PC-9 (cell line): ENCODE measurements at places on chromosomes 2 and 18. TPM values are rescaled to one million over a fixed set of nuclear protein-coding genes. Genes with fewer than 3 reads are reported as not detected.

- H3K36me3 ChIP-seq = no peaks in the 10 kb centered on the region
- peaks cover 37% of the 10 kb centered on the region for H3K4me1 ChIP-seq
- no peak overlapping the region for H3K4me3 ChIP-seq
- DNase-seq = no peak
- H3K27me3 ChIP-seq = no peaks in the 10 kb centered on the region
Observed at GRCh38 chr2:27730980-27731691, 40.4 kb upstream of the MRPL33 start.

DNA sequence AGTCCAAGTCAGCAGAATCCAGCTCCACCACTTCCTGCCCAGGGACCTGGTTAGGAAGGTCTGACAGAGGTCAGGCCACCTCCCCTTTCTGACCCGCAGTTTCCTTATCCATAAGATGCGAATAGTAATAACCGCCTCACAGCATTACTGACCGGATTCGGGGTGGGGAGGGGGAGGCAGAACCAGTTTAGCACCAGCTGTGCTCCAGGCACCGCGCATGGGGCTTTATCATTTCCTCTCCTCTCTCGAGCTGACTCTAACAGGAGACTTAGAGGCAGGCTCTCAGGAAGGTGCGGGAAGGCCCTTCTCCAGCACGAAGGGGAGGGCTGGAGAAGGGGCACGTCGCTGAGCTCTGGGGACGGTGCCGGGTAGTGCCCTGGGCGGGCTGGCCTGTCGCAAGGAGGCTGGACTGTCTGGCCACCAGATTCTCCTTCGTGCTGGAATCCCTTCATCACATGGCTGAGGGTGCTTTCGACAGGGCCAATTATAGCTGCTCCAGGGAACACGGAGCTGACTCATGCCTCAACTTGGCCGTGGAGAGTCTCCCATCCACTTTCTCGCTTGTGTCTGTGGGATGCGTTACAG, 5.7 kb downstream of the EHD3 start:
- H3K4me3 ChIP-seq = no peak overlapping the region
- H3K36me3 ChIP-seq = no peaks in the 10 kb centered on the region
- no peaks in the 10 kb centered on the region for H3K27me3 ChIP-seq
- DNase-seq = no peak

GRCh38 chr2:84302513-84303412, 156.3 kb downstream of the SUCLG1 start:
- H3K4me3 ChIP-seq = no peak overlapping the region
- H3K36me3 ChIP-seq = no peaks in the 10 kb centered on the region
- peaks cover 29% of the 10 kb centered on the region for H3K27me3 ChIP-seq

DNA sequence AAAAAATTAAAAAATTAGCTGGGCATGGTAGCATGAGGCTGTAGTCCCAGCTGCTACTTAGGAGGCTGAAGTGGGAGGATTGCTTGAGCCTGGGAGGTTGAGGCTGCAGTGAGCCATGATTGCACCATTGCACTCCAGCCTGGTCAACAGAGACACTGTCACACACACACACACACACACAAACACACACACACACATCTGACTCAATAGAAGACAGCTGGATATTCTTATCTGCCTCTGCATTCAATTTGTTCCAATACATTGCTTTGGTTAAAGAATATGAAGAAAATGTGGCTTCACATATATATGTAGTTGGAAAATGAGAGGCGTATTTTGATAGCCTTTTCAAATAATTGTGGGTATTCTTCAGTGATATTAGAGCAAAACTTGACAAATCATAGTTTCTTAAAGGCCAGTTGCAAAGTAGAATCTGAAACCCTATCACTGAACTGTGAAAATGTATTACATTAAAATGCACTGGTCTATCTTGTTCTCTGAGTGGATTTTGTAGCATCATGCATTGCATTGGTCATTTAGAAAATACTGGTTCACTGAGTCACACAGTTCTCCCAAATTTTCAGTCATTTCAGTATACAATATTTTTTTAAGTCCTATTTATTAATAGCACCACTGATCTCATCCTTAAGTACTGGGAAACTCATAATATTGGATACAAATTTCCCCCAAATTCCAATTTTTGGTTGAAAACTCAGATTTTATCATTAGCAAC, 140.9 kb downstream of the MCFD2 start:
- H3K27ac ChIP-seq = no peak overlapping the region
- DNase-seq = no peak
- H3K4me3 ChIP-seq = no peak overlapping the region
- H3K27me3 ChIP-seq = no peaks in the 10 kb centered on the region

DNA sequence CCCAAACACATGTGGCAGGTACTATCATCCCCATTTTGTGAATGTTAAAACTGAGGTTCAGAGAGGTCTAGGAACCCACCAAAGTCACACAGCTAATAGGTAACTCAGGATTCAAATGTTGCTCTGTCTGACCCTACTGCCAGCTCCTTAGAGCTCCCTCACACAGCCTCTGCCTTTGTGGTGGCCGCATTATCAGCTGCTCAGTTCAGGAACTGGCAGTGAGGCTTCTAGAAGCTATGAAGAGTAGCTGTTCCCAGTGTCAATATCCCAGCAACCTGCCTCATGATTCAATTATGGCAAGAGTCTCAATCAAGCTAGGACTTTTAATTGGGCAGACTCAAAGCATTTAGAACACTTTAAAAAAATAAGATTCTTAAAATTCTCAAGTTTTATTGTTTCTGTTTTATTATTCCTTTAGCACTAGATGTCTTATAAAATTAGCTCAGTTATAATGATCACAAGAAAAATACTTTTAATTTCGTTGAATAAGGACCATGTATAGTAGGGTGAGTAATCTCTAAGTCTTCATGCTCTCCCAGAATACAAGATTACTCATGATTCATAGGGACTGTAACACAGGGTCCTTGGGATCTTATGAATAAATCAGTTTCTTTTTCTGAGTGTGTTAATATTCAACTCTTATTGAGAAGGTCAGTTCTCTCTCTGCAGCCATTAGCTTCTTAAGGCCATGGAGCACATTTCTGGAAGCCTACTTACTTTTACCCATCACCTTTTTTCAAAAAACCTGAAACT, 342.7 kb downstream of the RND3 start:
- DNase-seq = no peak
- H3K27me3 ChIP-seq = no peaks in the 10 kb centered on the region
- H3K4me1 ChIP-seq = peaks cover 22% of the 10 kb centered on the region
- 0 out of 2 replicates have a peak overlapping the region, but pooled peaks have one; percentile 94 for H3K27ac ChIP-seq

DNA sequence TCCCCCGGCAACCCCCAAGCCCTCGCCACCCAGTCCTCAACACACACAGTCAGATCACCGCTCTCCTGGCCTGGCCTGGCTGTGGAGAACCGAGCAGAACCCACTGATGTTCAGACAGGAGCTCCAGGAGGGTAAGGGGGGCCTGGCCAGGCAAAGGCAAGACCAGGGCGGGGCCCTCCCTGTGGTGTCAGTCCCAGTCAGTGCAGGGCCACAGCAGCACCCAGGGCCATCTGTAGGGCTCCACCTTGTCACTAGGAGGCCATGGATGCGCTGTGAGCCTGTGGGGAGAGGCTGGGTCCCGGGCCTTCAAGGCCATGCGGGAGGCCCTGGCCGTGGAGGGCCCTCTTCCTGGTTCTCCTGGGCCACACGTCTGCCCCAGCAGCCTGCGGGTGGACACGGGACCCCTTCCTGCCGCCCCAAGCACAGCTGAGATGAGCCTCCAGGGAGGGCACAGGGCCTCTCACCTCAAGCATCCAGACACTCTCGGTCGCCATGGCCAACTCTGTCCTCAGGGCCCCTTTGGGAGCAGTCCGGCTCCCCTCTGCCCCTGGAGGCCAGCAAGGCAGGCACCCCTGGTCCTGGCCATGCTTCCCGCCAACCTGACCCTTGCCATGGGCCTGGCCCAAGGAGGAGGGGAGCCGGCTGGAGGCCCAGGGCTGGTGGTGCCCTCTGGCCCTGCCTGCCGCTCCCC, 2.0 kb downstream of the ANO7 start:
- H3K4me3 ChIP-seq = no peak overlapping the region
- H3K27ac ChIP-seq = no peak overlapping the region
- H3K36me3 ChIP-seq = no peaks in the 10 kb centered on the region
- H3K4me1 ChIP-seq = no peaks in the 10 kb centered on the region
- H3K27me3 ChIP-seq = peaks cover 42% of the 10 kb centered on the region

DNA sequence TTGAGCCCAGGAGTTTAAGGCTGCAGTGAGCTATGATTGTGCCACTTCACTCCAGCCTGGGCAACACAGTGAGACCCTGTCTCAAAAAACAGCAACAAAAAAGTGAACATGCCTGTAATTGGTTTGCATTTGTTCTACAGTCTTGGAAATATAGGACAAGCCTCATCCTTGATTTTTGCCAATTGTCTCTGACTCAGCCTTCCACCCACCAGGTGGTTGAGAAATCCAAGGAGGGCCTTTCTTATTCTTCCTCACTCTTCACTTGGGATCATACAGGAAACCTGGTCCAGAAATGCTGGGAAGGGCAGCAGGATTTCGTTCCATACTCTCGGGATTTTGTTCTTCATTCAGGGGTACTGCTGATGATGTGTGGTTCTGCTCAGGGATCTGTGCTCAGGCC, 94.6 kb downstream of the CDC42EP3 start:
- DNase-seq = no peak
- no peaks in the 10 kb centered on the region for H3K27me3 ChIP-seq
- peaks cover 10% of the 10 kb centered on the region for H3K4me1 ChIP-seq
- H3K4me3 ChIP-seq = no peak overlapping the region

GRCh38 chr2:233422050-233422639, 67.9 kb downstream of the DGKD start:
- H3K4me1 ChIP-seq = peaks cover 52% of the 10 kb centered on the region
- peak overlapping the region; percentile 17; the same call in 1 of the 2 replicates for H3K4me3 ChIP-seq
- peak overlapping the region; percentile 75 for H3K27ac ChIP-seq
- H3K36me3 ChIP-seq = peaks cover 16% of the 10 kb centered on the region
- no peaks in the 10 kb centered on the region for H3K27me3 ChIP-seq

- DNase-seq = no peak
- no peaks in the 10 kb centered on the region for H3K27me3 ChIP-seq
- peaks cover 18% of the 10 kb centered on the region for H3K4me1 ChIP-seq
- no peak overlapping the region for H3K4me3 ChIP-seq
- H3K36me3 ChIP-seq = no peaks in the 10 kb centered on the region
- H3K27ac ChIP-seq = no peak overlapping the region
Observed at GRCh38 chr2:43230351-43230885, 4.0 kb upstream of the ZFP36L2 start.

DNA sequence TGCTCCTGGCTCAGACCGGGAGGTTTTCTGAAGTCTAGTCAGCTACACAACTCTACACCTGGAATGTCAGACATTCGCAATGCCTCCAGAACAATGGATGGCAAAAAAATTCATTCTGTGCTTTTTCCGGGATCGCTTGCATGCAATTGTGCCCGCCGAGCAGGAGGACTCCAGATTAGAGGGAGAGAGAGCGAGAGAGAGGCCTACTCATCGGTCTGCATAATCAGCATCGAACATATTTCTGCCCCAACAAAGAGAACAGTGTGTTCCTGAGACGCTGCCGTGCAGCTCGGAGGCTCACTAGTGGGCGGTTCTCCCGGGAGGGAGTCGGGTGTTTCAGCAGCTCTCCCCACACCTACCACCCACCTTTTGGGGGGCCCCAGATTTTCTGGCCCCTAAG, 117.1 kb downstream of the KLHL29 start:
- DNase-seq = no peak
- H3K36me3 ChIP-seq = no peaks in the 10 kb centered on the region
- no peaks in the 10 kb centered on the region for H3K27me3 ChIP-seq
- no peak overlapping the region for H3K27ac ChIP-seq
- H3K4me3 ChIP-seq = no peak overlapping the region

The TUBB8B gene
- not detected in 2 replicates for total RNA-seq

The RNF125 gene
- 0.15 and 0.85 TPM in 2 replicates for total RNA-seq

The NLRC4 gene
- not detected in 2 replicates for total RNA-seq

The STARD6 gene
- not detected in 2 replicates for total RNA-seq

The UGT1A3 gene
- total RNA-seq = 60.3 and 67.1 TPM in 2 replicates

The LRRTM1 gene
- total RNA-seq = not detected in 2 replicates

The CYBRD1 gene
- total RNA-seq = 125 and 132 TPM in 2 replicates
